ENCODE measurements at places on chromosomes 4 and X. TPM values are rescaled to one million over a fixed set of nuclear protein-coding genes. Genes with fewer than 3 reads are reported as not detected.

KCTD8 gene
- not detected for total RNA-seq

ADGRL3 gene
- not detected for total RNA-seq

CTAG1B gene
- not detected for total RNA-seq

OTUD6A gene
- not detected for total RNA-seq

BEX3 gene
- total RNA-seq = 477 TPM

MFAP3L gene
- total RNA-seq = 1.0 TPM

CFAP299 gene
- 8.3 TPM for total RNA-seq

MAML3 gene
- 0.52 TPM for total RNA-seq

DRD5 gene
- total RNA-seq = not detected

F9 gene
- not detected for total RNA-seq
